Uterus (tissue), 4 donors: ENCODE measurements at places on chromosomes 11 and 22. TPM values are rescaled to one million over a fixed set of nuclear protein-coding genes. Genes with fewer than 3 reads are reported as not detected.

The PTPN5 gene
- 3.2 TPM for total RNA-seq

The UBE2L3 gene
- total RNA-seq: 41.6 TPM

The SMIM38 gene
- 0.29 TPM for total RNA-seq

The OR5M8 gene
- total RNA-seq: not detected

The ZC3H7B gene
- 14.6 TPM for total RNA-seq

The PGA5 gene
- total RNA-seq: not detected

The POU2AF2 gene
- total RNA-seq: not detected

The TRPC6 gene
- 0.29 TPM for total RNA-seq

The TSGA10IP gene
- total RNA-seq: not detected

The OR8D4 gene
- 0.07 TPM for total RNA-seq

The NTM gene
- not detected for total RNA-seq

The ARCN1 gene
- 55.3 TPM for total RNA-seq

The ESRRA gene
- 22.8 TPM for total RNA-seq

The CARD18 gene
- total RNA-seq: not detected

The UPK3A gene
- total RNA-seq: not detected

The OR52I1 gene
- not detected for total RNA-seq

The HBD gene
- not detected for total RNA-seq

The OR10W1 gene
- total RNA-seq: not detected

The C11orf42 gene
- not detected for total RNA-seq

The MAPK8IP1 gene
- total RNA-seq: 24.9 TPM

The XKR3 gene
- not detected for total RNA-seq

The DGCR6 gene
- total RNA-seq: 1.8 TPM

The PICALM gene
- 198 TPM for total RNA-seq

The MMP27 gene
- not detected for total RNA-seq

The NAALADL1 gene
- 34.4 TPM for total RNA-seq

The SCN3B gene
- total RNA-seq: 1.6 TPM

The P4HA3 gene
- 1.9 TPM for total RNA-seq

The MSANTD4 gene
- total RNA-seq: 30.3 TPM

The MS4A1 gene
- total RNA-seq: 0.59 TPM

The SHISAL1 gene
- total RNA-seq: 4.7 TPM

The UBQLNL gene
- 10.8 TPM for total RNA-seq

The OR6T1 gene
- total RNA-seq: not detected

The KIRREL3 gene
- 10.0 TPM for total RNA-seq

The BBOX1 gene
- total RNA-seq: not detected

The IGLL5 gene
- total RNA-seq: 0.90 TPM

The DLG2 gene
- total RNA-seq: 30.2 TPM

The H19 gene
- 267 TPM for total RNA-seq

The TXNRD2 gene
- 48.9 TPM for total RNA-seq

The TRAPPC4 gene
- total RNA-seq: 47.2 TPM

The IL17REL gene
- total RNA-seq: 0.26 TPM

The ATP6V1E1 gene
- 123 TPM for total RNA-seq

The ANO3 gene
- 1.8 TPM for total RNA-seq

The ART1 gene
- total RNA-seq: not detected

The ASPHD2 gene
- 1.8 TPM for total RNA-seq

The BDNF gene
- 0.83 TPM for total RNA-seq

The ACTN3 gene
- not detected for total RNA-seq

The MYBPC3 gene
- total RNA-seq: not detected

The PITPNM1 gene
- total RNA-seq: 7.9 TPM

The PYGM gene
- 8.8 TPM for total RNA-seq

The SPCS2 gene
- 126 TPM for total RNA-seq

The CREBZF gene
- total RNA-seq: 133 TPM

The LSP1 gene
- total RNA-seq: 112 TPM

The MOGAT2 gene
- total RNA-seq: 0.29 TPM

The C22orf42 gene
- total RNA-seq: not detected

The NRGN gene
- total RNA-seq: not detected

The SGSM1 gene
- total RNA-seq: 0.88 TPM

The MRGPRX3 gene
- total RNA-seq: not detected

The KRTAP5-7 gene
- total RNA-seq: not detected

The TPBGL gene
- not detected for total RNA-seq
